NCI-H1092 treated with DMSO at 0.1 percent for 48 hours (cell line): ENCODE measurements at places on chromosomes 6 and 20.

- no peak for DNase-seq
Measured at GRCh38 chr20:62646851-62647520, 4.7 kb downstream of the SLCO4A1 start.

GRCh38 chr6:26657256-26657655 lies 2.3 kb downstream of the ZNF322 start:
- DNase-seq = no peak

DNA sequence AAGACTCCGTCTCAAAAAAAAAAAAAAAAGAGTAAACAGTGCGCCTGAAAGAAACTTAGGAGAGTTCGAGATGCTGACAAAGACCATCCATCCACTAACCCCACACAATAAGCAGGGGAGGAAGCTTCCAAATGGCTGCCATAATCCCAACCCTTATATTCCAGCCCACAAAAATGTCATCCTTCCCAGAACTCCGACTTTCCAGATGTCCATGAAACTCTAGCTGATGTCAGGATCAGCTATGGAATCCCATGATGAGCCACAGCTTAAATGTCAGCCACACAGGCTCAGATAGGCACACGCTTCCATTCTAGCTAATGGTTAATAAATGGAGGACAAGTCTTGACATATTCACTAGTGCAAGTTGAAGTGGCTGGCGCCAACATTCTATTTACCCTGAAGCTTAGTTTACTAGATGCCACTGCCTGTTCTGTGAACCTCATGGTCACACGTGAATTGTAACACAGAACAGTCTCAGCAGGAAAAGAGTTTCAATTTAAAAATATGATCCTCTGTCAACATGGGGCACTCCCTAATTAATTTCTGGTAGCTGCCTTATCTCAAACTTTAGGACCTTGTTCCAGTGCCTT lies 75.5 kb downstream of the FOXF2 start:
- DNase-seq = no peak

GRCh38 chr6:112780498-112781096 lies 433.5 kb downstream of the RFPL4B start:
- DNase-seq = peak; percentile 69

GRCh38 chr6:112622036-112622435 lies 274.9 kb downstream of the RFPL4B start:
- DNase-seq = no peak

GRCh38 chr20:10415013-10415650 lies 18.9 kb downstream of the MKKS start:
- no peak for DNase-seq

- DNase-seq = peak; percentile 18
Measured at GRCh38 chr6:106360410-106360988, at the start of gene CRYBG1. CRYBG1 (plus strand) TSS chr6:106360717; CDS start chr6:106360909, 192 bp downstream.

- peak; percentile 52 for DNase-seq
Measured at GRCh38 chr6:137013738-137014602, 30.8 kb downstream of the IL20RA start.

GRCh38 chr6:136365776-136366354 lies 76.2 kb upstream of the BCLAF1 start:
- peak; percentile 35 for DNase-seq

DNA sequence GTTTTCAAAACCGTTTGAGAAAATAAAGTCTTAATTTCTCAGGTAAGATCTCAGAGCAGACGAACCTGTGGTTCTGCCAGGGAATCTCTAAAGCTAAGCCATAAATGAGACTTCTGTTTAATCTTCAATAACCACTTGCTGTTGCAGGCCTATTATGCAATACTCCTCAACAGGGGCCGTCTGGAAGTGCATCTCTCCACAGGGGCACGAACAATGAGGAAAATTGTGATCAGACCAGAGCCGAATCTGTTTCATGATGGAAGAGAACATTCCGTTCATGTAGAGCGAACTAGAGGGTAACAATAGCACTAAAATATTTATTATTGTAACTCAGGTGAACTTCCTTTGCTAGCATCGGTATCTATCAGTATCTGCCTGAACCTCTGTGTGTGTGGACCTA lies 223.7 kb downstream of the ARHGAP18 start:
- no peak for DNase-seq

DNA sequence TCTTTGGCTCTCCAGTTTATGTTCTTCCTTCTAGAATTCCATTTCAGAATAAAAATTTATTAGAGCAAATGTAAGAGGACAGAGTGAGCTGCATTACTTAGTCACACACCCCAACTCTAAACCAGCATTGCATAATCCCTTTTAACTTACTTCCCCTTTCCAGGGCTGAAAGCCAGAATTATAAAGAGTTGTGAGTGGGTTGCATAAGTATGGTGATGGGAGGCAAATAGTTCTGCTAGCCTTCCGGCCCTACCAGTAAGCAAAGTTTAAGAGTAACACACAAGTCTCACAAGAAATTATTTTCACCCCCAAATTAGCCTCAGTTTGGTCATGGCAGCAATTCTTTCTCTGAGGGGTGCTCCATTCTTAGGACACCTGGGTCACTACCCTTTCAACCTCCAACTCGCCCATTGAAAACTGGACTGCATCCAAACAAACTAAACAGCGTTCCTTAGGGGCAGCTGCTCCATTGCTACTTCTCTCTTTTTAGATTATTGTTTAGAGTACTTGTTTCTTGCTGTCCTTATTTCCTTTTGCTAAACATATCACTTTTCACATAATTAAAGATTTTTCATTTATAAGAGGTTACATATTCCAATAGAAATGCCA lies 1.6 kb downstream of the KIAA0408 start:
- no peak for DNase-seq

DNA sequence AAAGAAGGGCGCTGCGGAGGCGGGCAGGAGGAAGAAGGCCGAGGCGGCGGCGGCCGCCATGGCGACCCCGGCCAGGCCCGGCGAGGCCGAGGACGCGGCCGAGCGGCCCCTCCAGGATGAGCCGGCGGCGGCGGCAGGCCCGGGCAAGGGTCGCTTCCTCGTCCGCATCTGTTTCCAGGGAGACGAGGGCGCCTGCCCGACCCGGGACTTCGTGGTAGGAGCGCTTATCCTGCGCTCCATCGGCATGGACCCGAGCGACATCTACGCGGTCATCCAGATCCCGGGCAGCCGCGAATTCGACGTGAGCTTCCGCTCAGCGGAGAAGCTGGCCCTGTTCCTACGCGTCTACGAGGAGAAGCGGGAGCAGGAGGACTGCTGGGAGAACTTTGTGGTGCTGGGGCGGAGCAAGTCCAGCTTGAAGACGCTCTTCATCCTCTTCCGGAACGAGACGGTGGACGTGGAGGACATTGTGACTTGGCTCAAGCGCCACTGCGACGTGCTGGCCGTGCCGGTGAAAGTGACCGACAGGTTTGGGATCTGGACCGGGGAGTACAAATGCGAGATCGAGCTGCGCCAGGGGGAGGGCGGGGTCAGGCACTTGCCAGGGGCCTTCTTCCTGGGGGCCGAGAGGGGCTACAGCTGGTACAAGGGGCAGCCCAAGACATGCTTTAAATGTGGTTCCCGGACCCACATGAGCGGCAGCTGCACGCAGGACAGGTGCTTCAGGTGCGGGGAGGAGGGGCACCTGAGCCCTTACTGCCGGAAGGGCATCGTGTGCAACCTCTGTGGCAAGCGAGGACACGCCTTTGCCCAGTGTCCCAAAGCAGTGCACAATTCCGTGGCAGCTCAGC lies 780 bp downstream of the ZCCHC3 start:
- peak; percentile 52 for DNase-seq

GRCh38 chr20:60131375-60131774 lies 173.2 kb downstream of the CDH26 start:
- DNase-seq = no peak

DNA sequence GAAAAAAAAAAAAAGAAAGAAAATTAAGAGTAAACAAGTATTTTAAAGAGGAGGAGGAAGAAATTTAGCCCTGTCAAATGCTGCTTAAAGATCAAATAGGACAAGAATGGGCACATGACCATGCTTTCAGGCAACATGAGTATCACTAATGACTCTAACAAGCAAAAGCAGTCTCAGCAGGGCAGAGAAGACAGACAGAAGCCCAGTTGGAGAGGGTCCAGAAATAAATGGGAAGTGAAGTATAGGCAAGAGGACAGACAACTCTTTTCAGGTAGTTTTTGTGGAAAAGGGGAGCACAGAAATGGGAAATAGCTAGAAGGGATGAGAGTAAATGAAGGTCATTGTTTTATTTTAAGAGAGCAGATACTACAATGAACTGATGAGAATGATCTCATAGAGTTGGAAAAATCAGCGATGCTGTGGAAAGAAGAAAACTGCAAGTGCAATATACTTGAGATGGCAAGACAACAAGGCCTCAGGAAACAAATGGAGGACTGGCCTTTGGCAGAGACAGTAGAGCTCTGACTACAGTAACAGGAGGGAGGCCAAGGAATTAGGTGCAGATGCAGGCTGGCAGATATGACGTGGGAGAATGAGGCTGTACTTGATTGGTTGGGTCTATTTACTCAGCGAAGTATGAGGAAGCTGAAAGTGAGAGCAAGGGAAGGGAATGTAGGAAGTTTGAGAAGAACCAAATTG lies 40.3 kb downstream of the KIF6 start:
- no peak for DNase-seq

GRCh38 chr6:79384845-79385244 lies 150.4 kb upstream of the HMGN3 start:
- DNase-seq = peak; percentile 90

DNA sequence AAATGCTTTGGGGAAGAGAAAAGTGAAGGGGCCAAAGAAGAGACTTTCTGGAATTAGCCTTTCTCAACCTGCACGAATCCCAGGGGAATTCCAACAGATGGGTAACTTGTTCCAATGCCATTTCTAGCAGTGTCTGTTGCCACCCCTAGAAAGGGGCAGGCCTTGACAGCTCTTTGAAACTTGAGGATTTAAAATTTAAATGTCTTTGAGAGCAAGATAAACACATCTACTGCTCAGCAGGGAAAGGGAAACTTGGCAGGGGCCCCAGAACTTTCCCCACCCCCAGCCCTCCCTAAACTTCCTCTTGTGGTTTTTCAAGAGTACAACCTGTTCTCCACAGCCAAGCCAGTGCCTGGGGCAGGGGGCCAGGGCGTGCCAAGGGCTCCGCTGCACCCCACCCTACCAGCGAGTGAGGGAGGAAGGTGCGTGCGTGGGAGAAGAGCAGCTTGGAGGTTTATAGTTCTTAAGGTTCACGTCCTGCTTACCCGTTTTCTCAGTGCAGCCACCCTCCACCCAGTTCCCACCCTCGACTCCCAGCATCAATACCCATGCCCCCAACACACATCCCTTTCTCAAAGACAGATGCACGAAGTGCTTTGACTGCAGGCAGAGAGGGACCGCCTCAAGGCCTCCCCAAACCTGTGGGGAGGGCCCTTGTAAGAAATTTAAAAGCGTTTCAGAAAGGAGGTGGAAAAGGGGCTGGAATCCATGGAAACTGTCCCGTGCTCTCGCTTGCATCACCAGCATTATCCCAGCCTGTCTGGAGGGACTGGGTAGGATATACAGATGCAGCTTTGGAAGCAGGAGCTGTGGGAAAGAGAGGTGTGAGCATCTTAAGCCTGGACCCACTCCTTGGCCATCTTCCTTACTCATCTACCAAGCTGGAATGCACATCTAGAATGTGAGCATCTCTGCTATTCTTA lies 4.5 kb upstream of the TAF8 start:
- DNase-seq = peak; percentile 67

DNA sequence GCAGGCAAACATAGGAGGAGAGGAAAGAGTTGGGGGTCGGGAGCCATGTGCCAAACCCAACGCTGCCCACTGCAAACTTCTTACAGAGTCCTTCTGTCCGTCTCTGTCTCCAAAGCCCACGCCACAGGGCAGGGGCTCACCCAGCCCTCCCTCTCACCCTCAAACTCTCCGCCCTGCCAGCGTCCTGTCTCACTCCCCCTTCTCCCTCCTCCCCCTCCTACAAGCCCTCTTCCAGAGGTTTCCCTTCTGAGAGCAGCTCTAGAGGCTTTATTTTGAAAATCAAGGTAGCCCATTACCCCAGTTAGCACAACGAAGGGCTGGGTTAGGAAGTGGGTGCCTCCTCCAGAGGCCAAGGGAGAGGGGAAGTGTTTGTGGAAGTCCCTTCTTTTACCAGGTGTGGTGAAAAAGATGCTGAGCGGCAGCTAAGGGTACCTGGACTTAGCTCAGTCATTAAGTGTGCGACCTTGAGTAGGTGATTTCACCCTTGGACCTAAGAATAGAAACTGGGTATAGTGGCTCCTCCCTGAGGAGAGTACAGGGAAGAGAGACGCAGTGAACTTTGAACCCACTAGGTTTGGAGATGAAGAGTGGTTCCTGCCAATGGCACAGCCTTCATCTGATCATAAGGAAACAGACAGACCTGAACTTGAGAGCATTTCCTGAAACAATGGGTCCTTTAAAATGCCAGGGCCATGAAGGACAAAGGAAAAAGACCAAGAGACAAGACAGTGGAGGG lies 123.8 kb downstream of the BANF2 start:
- DNase-seq = no peak
